ENCODE measurements at places on chromosomes 13 and 19.
A peak's percentile ranks its signal among the peaks of the same experiment; 100 is the strongest.

GRCh38 chr13:50762969-50763567 is 80.4 kb downstream of the DLEU7 start:
- no peak for DNase-seq

DNA sequence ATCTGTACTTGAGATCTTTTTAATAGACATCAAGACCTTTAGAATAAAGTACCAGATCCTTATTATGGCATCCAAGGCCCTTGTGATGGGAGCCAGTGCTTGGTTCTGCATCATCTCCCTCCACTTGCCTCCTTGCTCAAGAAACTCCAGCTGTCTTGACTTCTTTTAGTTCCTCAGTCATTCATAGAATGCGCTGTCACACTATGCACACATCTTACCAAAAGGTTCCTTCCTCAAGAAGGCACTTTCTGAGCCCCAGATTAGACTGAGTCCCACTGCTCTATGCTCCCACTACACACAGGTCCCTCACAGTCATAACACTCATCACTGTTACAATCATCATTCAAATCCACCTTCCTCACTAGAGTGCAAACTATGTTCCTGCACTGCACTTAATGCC is 57.8 kb upstream of the ITM2B start:
- no peak for DNase-seq

GRCh38 chr13:36921631-36922301 is 1.7 kb upstream of the SMAD9 start:
- DNase-seq = no peak

- DNase-seq = no peak
Measured at GRCh38 chr13:71879129-71879535, 12.1 kb upstream of the DACH1 start.

DNA sequence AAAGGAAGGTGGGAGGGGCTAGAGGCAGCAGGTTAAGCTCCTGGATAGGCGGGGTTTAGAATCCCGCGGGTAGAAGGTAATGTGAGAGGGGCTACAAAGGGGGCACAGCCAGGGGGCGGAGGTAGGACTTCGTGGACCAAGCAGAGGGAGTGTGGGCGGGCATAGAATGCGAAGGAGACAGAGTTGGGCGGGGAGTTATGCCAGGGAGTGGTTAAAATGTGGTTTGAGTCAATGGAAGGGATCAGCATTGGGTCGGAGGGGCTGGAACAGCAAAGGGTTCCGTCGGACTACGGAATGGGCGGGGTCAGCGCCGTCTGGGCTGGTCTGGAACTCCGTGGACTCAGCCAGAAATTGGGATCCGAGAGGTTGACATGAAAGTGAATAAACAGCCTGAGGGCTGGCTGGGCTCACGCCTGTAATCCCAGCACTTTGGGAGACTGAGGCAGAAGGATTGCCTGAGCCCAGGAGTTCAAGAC is 3.0 kb downstream of the LTBP4 start:
- no peak for DNase-seq

DNA sequence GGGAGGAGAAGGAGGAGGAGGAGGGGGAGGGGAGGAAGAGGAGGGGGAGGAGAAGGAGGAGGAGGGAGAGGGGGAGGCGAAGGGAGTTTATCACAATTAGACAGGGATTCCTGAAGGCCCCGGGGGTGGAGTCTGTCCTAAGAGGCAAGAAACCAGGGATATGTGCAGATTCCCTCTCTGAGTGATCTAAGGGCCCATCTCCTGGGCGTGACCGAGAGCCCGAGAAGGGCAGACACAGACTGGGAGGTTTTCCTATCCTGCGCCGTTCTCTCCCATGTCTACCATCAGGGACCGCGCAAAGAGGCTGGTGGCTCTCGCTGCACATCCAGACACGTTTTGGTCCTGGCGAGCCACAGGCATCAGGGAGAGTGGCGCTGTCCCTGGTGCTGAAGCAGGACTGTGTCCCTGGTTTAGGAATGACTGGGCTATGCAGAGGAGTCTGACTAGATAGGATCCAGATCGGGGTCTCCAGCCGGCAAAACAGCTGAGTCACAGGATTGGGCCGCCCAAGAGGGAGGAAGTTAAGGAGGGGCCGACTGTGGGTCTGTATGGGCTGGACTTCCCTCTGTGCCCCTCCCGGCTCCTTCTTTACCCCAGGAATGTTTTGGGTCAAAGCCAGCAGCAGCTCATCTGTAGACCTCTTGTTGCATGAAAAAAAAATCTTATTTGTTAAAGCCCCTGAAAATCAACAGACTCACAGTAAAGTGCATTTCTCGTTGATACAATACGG is 17.9 kb upstream of the ZNF175 start:
- no peak for DNase-seq

DNA sequence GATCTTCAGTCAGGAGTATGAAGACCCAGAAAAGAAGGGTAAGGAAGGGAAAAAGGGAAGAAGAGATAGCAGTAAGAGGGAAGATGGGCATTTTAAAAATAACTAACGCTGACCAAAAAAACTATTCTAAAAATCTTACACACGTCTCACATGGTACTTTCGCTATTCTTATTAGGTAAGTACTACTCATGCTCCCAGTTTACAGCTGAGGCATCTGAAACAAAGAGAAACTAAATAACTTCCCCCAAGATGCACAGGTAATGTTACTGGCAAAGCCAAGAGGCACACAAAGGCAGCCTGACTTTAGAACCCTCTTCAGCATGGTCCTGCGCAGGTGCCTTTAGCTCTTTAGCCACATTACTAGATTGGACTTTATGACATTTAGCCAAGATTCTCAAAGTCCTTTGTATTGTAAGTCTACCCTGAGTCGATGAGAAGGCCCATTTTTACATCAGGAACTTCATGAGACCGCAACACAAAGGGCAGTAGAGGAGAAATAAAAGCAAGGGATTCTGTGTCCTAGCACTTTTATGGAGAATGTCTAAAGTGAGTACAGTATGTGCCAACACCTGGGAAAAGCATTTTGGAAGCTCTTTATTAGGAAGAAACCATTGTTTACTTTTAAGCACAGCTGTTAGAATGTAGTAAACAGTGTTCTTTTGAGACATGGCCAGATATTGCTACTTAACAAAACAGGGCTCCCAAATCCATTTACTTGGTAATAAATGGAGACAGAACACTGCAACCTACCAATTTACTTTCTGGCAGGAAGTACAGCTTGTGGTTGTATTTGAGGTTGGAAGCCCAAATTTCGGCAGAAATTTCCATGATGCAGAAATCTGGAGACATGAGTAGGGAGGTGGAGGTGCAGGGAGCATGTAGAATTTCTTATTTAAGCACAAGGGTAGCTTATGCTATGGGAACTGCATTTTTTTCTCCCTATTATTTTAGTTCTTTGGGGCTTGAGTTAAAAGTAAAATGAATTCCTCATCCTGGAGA is 250.7 kb downstream of the KCTD12 start:
- no peak for DNase-seq

DNA sequence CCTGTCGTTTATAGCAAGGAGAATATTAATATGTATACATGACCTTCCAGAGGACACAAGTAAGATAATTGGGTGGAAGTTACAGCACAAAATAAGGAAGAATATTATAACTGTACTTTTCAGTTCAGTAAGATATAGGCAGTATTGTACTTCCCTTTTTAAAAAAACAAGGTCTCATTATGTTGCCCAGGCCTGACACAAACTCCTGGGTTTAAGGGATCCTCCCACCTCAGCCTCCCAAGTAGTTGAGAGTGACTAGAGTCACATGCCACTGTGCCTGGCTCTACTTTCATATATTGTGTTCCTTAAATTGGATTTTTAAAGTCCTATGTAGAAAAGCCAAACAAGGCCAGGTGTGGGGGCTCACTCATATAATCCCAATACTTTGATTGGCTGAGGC is 19.5 kb upstream of the MAB21L1 start:
- no peak for DNase-seq

DNA sequence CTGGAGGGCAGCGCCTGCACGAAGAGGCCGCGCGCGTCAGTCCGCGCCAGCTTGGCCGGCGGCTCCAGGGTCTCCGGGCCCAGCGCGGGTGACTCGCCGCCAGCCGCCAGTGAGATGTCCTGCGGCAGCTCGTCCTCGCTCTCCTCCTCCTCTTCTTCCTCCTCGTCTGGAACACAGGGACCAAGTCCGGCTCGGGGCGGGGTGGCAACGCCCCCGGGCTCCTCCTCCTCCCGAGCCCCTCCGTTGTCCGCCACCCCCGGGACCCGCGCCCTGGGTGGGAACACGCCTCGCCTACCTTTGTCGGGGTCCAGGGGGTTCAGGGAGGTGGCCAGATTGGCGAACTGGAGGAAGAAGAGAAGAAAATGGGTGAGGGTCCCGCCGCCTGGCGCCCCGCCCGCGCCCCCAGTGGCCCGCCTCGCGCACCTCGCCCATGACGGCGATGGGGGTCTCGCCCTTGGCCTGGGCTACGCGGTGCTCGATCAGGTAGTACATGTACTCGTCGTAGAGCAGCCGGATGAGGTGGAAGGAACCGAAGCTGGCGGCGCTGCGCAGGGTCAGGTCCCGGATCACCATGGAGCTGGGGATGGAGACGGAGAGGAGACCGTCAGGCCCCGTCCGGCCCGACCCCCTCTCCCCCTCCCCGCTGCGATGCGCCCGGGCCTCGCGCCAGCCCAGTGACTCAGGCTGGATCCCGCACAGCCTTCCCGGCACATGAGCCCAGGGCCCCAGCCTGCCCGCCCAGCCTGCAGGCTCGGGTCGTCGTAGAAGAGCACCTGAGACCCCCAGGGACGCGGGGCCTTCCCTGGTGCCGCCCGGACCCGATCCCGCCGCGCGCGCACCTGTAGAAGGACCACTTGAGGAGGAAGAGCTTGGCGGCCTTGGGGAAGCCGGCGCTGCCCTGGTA is 10.6 kb downstream of the DCAF15 start:
- no peak for DNase-seq

GRCh38 chr13:98324105-98324504 is 147.0 kb upstream of the RNF113B start:
- no peak for DNase-seq

DNA sequence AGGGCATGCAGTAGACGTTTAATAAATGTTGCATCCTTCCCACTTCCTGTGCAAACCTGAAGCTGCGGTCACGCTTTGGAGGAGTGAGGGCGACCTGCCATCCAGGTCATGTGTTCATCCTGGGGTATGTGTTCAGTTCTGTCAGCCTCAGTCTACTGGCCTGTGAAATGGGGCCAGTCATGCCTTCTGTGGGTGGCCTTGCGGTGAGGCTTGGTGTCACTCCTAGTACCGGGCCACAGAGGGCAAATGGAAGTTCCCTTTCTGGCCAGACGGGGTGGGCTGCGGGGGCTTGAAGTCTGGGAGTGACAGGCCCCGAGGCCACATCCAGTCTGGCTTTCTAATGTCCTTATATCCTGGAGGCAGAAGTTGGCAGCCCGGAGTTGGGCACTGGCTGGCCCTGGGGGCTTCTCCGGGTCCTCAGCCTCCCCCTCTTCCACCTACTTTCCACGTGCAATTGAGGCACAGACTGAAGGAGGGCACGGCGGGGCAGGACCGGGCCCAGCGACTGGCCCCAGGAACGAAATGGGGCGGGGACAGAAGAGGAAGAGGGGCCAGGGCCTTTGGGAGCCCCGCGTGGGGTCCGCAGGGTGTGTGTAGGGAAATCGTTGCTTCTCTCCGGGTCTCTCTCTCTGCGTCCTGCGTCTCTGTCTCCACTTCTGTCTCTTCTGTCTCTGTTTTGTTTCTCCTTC is 11.1 kb downstream of the PDE4A start:
- no peak for DNase-seq

GRCh38 chr13:77833331-77833863 is 85.2 kb downstream of the EDNRB start:
- no peak for DNase-seq

- peak; percentile 33 for DNase-seq
Measured at GRCh38 chr19:48965806-48966540, 864 bp downstream of the FTL start.

- DNase-seq = no peak
Measured at GRCh38 chr13:23321535-23322241, 111.8 kb downstream of the SACS start.

DNA sequence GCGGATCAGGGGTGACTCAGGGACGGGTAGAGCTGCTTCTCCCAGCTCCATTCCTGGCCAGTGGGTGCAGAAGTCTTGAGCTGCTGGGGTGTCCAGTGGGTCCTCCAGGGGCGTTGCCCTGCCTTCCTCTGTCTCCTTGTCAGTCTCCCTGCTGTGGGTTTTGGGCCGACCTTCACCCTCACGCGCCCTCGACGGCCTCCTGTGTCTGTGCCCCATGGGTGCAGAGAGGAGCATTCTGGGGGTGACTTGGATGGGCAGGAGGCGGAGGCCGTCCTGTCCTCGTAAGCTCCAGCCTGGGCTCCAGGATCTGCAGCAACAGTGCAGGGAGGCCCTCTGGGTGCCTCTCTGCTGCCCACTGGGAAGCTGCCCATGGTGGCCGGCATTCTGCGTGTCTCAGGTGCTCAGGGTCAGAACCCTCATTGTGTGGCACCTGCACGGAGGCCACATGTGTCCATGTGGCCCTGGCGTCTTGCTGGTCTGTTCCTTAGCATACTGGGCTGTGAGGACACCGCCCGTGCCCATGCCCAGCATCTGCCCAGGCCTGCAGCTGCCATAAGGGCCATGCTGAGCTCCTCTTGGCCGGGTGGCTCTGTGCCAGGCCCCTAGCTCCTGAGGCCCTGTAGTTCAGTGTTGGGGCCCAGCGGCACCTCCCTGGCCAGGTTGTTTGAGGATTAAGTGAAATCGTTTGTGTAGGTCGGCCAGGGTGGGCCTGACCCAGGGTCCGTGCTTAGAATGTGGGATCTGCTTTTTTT is 17.3 kb downstream of the DOT1L start:
- no peak for DNase-seq

GRCh38 chr13:101447852-101448251 is 4.6 kb upstream of the ITGBL1 start:
- no peak for DNase-seq

- DNase-seq = no peak
Measured at GRCh38 chr19:17245535-17245984, at the start of gene NR2F6. NR2F6 (minus strand) TSS chr19:17245919; CDS start chr19:17245220, 699 bp downstream.

GRCh38 chr13:80873589-80873988 is 532.7 kb upstream of the SPRY2 start:
- DNase-seq = no peak

DNA sequence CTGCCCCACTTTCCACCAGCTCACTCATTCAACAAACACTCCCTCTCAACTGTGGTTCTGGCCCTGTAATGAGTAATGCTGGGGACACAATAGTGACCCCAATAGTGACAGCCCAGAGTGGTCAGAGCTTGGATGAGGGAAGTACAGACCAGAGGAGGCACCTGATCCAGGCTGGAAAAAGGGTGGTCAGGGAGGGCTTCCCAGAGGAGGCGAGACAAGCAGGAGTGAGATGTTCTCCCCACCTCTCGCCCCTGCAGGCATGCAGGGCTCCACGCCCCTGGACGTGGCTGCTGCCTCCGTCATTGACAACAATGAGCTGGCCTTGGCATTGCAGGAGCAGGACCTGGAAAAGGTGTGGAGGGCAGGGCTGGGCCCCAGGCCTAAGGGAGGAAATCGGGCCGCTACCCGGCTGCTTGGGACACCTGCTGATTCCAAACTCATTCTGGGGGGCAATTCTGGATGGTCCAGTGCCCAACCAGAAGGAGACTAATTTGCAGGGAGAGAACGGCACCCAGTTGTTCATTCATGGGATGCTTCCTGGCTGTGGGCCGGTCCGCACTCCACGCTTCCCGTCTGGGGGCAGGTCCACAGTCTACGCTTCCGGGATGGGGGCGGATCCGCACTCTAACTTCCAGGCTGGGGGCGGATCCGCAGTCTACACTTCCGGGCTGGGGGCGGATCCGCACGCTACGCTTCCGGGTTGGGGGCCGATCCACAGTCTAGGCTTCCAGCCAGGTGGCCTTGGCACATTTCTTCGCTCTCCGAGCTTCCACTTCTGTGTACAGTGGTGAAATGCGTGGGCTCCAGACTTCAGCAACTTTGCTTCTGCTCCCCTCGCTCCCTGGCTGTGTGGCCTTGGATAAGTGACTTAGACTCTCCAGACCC is 63.4 kb downstream of the RYR1 start:
- no peak for DNase-seq

- DNase-seq = no peak
Measured at GRCh38 chr13:48583859-48584311, 51.0 kb upstream of the RCBTB2 start.

Data from NCI-H2107 (cell line).